Occipital lobe (tissue), 3 donors: ENCODE measurements at places on chromosomes 5 and 9.

- DNase-seq, result no peak
Observed at GRCh38 chr9:101711330-101711941, 27.0 kb downstream of the GRIN3A start.

DNA sequence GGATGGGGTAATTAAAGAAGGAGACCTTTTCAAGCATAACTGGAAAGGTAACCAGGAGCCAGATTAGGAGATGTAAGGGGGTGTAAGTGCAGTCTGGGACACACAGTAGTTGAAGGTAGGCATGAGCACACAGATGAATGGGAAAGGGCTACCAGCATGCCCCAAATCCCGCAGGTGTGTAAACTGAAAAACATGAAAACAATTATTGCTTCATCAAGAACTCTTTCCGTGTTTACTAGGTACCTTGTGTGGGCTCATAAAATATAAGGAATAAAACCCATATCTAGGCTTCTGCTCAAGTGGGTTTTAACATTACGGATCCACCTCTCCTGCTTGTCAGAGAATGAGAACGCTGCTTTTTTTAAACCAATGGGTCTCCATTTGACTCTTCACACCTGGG is 1.1 kb downstream of the MAPKAP1 start:
- DNase-seq, result no peak

DNA sequence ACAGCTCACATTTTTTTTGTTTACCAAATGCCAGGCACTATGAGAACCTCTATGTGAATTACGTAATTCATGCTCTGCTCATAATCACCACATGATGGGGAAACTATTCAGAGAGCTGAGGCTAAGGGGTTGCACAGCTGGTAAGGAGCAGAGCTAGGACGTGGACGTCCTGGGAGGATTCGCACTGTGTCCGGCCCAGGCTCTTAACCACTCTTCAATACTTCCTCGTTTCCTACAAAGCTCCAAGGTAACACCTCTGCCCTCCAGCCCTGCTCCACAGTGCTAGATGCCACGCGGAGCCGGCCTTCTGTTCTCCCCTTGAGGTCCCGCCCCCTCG is 8.7 kb downstream of the PHF19 start:
- DNase-seq, result no peak

DNA sequence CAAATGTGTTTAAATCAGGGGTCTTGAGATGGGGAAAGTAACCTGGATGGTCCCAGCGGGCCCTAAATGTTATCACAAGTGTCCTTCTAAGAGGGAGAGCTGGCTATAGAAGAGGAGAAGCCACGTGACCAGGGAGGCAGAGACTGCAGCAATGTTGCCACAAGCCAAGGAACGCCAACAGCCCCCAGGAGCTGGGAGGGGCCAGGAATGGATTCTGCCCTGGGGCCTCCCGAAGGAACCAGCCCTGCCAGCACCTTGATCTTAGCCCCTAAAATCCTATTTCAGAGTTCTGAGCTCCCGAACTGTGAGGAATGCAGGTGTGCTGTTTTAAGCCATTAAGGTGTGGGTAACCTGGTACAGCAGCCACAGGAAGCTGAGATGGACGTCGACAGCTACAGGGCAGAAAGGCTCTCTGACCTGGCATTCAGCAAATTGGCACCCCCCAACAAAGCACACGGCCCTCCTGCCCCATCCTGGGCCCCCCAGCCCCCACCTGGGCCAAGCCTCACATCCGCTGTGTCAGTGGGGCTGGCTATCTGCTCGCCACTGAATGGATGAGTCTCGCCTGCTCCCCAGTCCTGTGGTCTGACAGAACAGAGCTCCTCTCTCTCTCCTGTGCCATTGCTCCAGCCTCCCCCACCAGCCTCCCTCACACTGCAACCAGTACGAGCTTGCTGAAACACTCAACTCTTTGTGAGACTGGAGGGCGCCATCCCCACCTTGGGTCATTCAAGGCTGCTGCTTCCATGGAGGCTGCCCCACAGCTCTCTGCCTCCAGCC is 78.8 kb downstream of the ADAMTS2 start:
- no peak for DNase-seq

- DNase-seq, result no peak
Observed at GRCh38 chr5:151086905-151087360, 6.1 kb upstream of the TNIP1 start.

GRCh38 chr9:81244631-81245030 is 444.7 kb downstream of the TLE1 start:
- no peak for DNase-seq

GRCh38 chr5:90803381-90803780 is 244.8 kb downstream of the ADGRV1 start:
- no peak for DNase-seq
